Stimulated activated CD8-positive, alpha-beta memory T cell treated with anti-CD3 and anti-CD28 coated beads, Interleukin-4, amount 100 ng/mL, for 1 hour (primary cell): ENCODE measurements at places on chromosomes 1 and 21.

- no peak for DNase-seq
Observed at GRCh38 chr21:37546299-37546908, 179.8 kb downstream of the DYRK1A start.

- no peak for DNase-seq
Observed at GRCh38 chr1:8510041-8510823, 192.3 kb downstream of the SLC45A1 start.

- DNase-seq, result no peak
Observed at GRCh38 chr1:157279138-157279801, 141.1 kb upstream of the ETV3 start.

- DNase-seq, result no peak
Observed at GRCh38 chr1:119636491-119637089, 11.5 kb downstream of the ZNF697 start.

DNA sequence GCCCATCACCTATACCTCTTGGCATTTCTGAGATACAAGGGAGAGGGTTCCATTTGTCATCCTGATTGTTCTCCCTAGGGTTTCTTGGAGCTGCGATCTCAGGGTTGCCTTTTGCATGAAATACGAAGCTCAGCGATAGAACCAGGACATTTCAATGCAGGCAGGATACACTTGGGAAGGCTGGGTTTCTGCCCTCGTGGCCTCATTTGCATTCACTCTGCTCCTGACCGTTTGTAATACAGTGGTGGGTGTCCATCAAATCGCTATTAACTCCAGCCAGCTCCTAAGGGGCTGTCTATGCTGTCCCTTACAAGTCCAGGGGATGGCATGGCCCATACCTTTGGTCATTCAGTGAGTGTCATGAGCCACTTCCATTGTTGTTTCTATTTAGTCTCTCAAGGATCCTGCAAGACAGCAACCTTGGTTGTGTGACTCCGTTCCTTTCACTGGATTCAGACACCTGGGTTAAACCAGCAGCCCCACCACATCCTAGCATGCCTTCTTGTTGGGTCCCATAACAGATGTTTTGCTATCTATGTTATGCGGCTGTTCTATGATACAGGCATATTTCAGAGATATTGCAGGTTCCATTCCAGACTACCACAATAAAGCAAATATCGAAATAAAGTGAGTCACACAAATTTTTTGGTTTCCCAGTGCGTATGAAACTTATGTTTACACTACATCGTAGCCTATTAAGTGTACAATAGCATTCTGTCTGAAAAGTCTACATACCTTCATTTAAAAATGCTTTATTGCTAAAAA lies 18.3 kb downstream of the KAZN start:
- no peak for DNase-seq

GRCh38 chr1:94125551-94126514 lies 4.9 kb upstream of the ABCA4 start:
- no peak for DNase-seq

GRCh38 chr1:98053471-98054366 lies 132.9 kb upstream of the DPYD start:
- no peak for DNase-seq

DNA sequence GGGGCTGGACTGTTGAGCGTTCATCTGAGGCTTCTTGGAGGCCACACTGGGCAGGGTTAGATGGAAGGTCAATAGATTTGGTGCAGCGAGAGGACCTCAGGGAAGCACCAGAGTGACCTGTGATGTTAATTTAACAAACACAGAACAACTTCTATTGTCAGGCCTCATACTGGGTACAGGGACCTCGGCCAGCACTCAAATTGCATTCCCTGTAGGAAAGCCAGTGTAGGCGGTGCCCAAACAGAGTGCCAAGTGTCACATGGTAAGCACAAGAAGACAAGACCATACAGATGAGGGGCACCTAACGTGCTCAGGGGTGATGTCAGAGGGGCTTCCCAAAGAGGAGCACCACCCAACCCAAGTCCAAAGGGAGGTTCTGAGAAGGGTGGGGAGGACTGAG lies 1.3 kb downstream of the TMEM269 start:
- no peak for DNase-seq

- DNase-seq, result no peak
Observed at GRCh38 chr1:145805057-145805456, 18.8 kb downstream of the RNF115 start.

GRCh38 chr21:35517865-35518264 lies 468.8 kb upstream of the RUNX1 start:
- no peak for DNase-seq

DNA sequence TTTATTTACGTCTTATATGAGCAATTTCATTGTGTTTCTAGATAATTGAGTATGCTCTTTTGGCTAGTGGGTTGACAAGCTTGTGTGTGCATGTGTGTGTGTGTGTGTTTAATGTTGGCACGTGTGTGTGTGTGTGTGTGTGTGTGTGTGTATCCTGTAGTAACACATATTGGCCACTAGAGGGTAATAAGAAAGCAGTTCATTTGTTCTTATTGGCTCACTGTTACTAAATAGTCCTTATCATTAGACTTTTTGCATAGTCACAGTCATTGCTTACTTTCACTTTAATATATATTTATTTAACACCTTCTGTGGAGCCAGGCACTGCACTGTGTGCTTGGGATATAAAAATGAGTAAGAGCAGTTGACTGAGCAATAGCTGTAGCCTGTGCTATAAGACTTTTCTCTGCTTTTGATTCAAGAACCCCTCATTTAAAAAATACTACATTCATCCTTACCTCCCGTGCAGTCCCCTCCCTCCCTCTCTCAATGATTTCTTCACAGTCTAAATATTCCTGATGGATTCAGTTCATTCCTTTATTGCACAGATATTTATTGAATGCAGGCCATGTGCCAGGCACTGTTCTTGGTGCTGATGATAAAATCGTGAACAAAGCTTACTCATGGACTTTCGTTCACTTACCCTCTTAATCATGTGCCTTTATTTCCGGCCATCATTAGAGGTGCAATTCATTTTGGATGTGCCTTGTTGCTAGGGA lies 96.7 kb downstream of the DYRK1A start:
- DNase-seq, result no peak
